ENCODE measurements at places on chromosomes 16 and 17.

DNA sequence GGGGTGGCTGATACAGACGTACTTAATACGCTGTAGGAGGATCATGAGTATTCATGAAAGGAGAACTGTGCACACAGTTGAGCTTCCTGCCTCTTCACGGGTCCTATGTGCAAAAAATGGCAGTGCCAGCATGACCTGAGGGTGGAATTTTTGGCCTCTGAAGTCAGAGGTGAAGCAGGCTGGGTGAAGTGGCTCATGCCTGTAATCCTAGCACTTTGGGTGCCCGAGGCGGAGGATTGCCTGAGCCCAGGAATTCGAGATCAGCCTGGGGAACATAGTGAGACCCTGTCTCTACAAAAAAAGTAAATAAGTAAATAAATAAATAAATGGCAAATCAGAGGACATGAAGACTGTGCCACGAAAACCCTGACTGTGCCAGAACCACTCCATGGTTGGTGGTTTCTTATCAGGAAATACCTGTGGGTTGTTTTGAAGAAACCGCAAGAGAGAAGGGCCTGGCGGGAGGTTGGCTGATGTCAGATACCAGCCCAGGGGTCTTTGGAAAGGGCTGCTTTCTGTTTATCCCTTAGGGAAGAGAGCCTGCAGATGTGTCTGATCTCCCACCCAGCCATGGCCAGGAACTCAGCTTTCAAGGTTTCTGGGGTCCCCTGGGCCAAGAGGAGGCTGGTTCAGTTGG lies 3.4 kb downstream of the ASPSCR1 start:
- no peak for DNase-seq

- no peak for DNase-seq
Measured at GRCh38 chr16:31484491-31485171, 1.7 kb downstream of the SLC5A2 start.

- no peak for DNase-seq
Measured at GRCh38 chr17:49986396-49987289, 8.4 kb downstream of the DLX3 start.

GRCh38 chr16:82655072-82655714 lies 28.4 kb downstream of the CDH13 start:
- DNase-seq, result peak; percentile 74

DNA sequence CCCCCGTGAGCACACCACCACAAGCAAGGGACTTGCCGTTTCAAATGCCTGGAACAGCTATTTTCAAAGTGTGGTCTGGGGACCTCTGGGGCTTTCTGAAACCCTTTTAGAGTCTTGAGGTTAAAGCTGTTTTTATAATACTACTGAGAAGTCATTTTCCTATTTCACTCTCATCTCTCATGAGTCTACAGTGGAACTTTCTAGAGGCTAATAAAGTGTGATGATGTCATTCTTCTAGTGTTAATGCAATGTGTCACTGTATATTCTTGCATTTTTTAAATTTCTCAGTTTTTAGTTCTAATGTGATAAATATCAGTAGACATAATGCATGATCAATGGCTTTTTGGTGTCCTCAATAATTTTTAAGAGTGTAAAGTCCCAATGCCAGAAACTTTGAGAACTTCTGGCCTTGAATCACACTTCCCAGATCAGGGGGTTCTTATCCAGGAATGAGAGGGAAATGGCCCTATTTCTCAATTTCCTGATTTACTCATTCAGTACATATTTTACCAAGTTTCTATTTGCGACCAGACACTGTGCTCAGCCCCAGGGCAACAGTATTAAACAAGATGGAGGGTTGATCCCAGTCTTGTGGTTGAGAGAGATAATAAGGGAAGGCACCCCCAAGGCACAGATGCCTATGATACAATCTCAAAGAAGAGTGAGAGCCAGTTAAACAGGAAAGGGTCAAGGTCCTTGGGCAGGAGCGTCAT lies 444.0 kb downstream of the HS3ST3B1 start:
- no peak for DNase-seq

All from activated CD4-positive, alpha-beta T cell treated with anti-CD3 and anti-CD28 coated beads, Interleukin-2, amount 50 U/mL, for 48 hours (primary cell).